ENCODE measurements at places on chromosomes 4 and X.

GRCh38 chr4:157014621-157015591, 43.3 kb upstream of the PDGFC start:
- DNase-seq = no peak
- no peak overlapping the region for H3K27ac ChIP-seq
- no peaks in the 10 kb centered on the region for H3K27me3 ChIP-seq
- no peak overlapping the region for H3K4me3 ChIP-seq
- no peaks in the 10 kb centered on the region for H3K36me3 ChIP-seq

- H3K36me3 ChIP-seq = peaks cover 14% of the 10 kb centered on the region
- peaks cover 4% of the 10 kb centered on the region for H3K4me1 ChIP-seq
- H3K4me3 ChIP-seq = no peak overlapping the region
- DNase-seq = no peak
- H3K27ac ChIP-seq = no peak overlapping the region
These were observed 166.1 kb upstream of the NUDT6 start for GRCh38 chr4:123088501-123088900.

DNA sequence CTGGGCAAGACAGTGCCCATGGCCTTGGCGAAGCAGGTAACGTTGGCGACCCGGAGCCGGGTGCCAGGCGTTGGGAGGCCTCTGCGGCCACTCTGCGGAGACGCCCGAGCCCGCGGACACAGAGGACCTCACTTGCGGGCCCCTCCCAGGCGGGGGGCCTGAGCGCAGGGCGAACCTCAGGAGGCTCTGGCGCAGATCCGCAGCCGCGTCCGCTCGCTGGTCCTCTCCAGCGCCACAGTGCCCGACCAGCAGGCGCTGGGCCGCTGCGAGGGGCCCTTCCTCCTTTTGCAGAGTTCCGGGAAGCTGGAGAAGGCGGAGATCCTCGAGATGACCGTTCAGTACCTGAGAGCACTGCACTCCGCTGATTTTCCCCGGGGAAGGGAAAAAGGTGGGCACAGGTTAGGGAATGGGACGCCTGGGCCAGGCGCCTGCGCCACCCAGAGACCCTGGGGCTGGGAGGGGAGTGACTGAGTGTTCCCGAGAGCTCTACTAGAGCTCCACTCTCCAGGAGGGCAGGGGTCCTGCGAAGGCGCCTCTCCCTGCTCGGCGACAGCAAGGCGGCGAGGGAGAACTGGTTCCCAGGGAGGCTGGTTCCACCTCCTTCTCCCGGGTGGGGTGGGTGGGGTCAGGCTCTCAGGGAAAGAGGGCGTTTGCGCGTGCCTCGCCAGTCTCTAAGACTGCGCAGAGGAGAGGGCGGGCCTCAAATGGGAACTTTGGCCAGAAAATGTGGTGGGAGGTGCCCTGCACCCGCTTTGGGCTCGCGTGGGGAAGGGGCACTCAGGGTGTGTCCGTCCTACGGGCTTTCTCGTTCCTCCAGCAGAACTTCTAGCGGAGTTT, 1.4 kb downstream of the HELT start:
- H3K4me1 ChIP-seq = peaks cover 13% of the 10 kb centered on the region
- H3K27me3 ChIP-seq = peaks cover 96% of the 10 kb centered on the region
- no peak overlapping the region for H3K4me3 ChIP-seq
- no peaks in the 10 kb centered on the region for H3K36me3 ChIP-seq
- DNase-seq = no peak
- H3K27ac ChIP-seq = no peak overlapping the region

GRCh38 chr4:151744614-151745013, 16.2 kb downstream of the GATB start:
- peaks cover 5% of the 10 kb centered on the region for H3K36me3 ChIP-seq
- DNase-seq = no peak
- H3K4me3 ChIP-seq = no peak overlapping the region
- H3K27ac ChIP-seq = no peak overlapping the region
- H3K27me3 ChIP-seq = no peaks in the 10 kb centered on the region
- H3K4me1 ChIP-seq = no peaks in the 10 kb centered on the region

GRCh38 chrX:110267874-110268273, 50.0 kb downstream of the AMMECR1 start:
- H3K27me3 ChIP-seq = no peaks in the 10 kb centered on the region
- no peak overlapping the region for H3K4me3 ChIP-seq
- H3K36me3 ChIP-seq = no peaks in the 10 kb centered on the region
- DNase-seq = no peak
- no peak overlapping the region for H3K27ac ChIP-seq
- H3K4me1 ChIP-seq = peaks cover 5% of the 10 kb centered on the region

GRCh38 chr4:151169223-151169622, 69.8 kb downstream of the RPS3A start:
- peaks cover 25% of the 10 kb centered on the region for H3K4me1 ChIP-seq
- peaks cover 27% of the 10 kb centered on the region for H3K36me3 ChIP-seq
- DNase-seq = no peak
- no peak overlapping the region for H3K27ac ChIP-seq
- no peak overlapping the region for H3K4me3 ChIP-seq

DNA sequence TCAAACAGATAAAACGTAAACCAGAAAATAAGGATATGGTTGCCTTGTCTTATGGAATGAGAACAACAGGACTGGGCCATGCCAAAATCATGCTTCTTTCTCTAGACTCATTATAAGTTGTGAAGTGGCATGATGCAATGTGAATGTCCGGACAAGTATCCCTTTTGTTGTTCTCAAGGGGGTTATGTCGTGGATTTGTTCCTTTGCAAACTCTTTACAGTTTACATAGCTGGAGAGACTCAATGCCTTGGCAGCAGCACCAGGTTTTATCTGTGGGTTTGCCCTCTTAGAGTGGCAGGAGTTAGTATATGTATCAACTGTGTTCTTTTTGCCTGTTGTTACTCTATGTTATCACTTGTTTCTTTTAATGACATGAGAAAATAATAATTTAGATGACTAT, 41.4 kb downstream of the SPRY1 start:
- peaks cover 17% of the 10 kb centered on the region for H3K4me1 ChIP-seq
- no peaks in the 10 kb centered on the region for H3K27me3 ChIP-seq
- no peak overlapping the region for H3K4me3 ChIP-seq

DNA sequence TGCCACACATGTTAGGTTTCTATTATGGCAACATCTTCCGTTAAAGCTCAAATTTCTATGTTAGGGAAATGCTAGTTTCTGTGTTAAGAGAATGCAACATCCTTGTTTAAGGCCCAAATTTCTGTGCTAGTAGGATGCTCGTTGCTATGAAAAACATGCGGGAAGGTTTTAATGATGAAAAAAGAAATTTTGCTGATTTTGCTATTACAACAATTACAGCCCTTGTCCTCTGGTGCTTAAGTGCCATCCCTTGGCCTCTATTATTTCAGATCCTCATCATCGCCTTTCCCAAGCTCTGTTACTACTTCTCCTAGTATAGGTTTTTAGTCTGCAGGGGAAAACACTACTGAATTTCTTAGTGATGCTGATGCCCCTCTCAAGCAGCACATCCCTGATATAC, 412.6 kb upstream of the NDST3 start:
- peaks cover 2% of the 10 kb centered on the region for H3K4me1 ChIP-seq
- H3K36me3 ChIP-seq = no peaks in the 10 kb centered on the region
- H3K27ac ChIP-seq = no peak overlapping the region
- H3K27me3 ChIP-seq = no peaks in the 10 kb centered on the region
- H3K4me3 ChIP-seq = no peak overlapping the region
- DNase-seq = no peak

- no peak overlapping the region for H3K4me3 ChIP-seq
- H3K4me1 ChIP-seq = no peaks in the 10 kb centered on the region
- H3K36me3 ChIP-seq = peaks cover 18% of the 10 kb centered on the region
- no peak for DNase-seq
These were observed 27.1 kb upstream of the STX18 start for GRCh38 chr4:4568806-4569427.

- H3K27me3 ChIP-seq = peaks cover 57% of the 10 kb centered on the region
- peaks cover 7% of the 10 kb centered on the region for H3K4me1 ChIP-seq
- DNase-seq = no peak
- H3K36me3 ChIP-seq = no peaks in the 10 kb centered on the region
These were observed 49.8 kb downstream of the FGFRL1 start for GRCh38 chr4:1061056-1061700.

- H3K27ac ChIP-seq = no peak overlapping the region
- H3K27me3 ChIP-seq = no peaks in the 10 kb centered on the region
- H3K36me3 ChIP-seq = no peaks in the 10 kb centered on the region
- DNase-seq = no peak
- H3K4me1 ChIP-seq = peaks cover 11% of the 10 kb centered on the region
These were observed 103.6 kb downstream of the EMCN start for GRCh38 chr4:100414016-100414790.

- no peak overlapping the region for H3K27ac ChIP-seq
- no peaks in the 10 kb centered on the region for H3K36me3 ChIP-seq
- H3K4me1 ChIP-seq = peaks cover 12% of the 10 kb centered on the region
- no peaks in the 10 kb centered on the region for H3K27me3 ChIP-seq
- DNase-seq = no peak
These were observed 763 bp downstream of the ASB9 start for GRCh38 chrX:15269120-15269519.

- H3K4me3 ChIP-seq = no peak overlapping the region
- H3K27ac ChIP-seq = no peak overlapping the region
These were observed 4.7 kb downstream of the PYURF start for GRCh38 chr4:88518911-88519310.

GRCh38 chrX:11059933-11060332, 51.2 kb upstream of the HCCS start:
- H3K36me3 ChIP-seq = no peaks in the 10 kb centered on the region
- no peak overlapping the region for H3K27ac ChIP-seq
- H3K4me1 ChIP-seq = peaks cover 2% of the 10 kb centered on the region
- H3K27me3 ChIP-seq = no peaks in the 10 kb centered on the region
- no peak overlapping the region for H3K4me3 ChIP-seq

DNA sequence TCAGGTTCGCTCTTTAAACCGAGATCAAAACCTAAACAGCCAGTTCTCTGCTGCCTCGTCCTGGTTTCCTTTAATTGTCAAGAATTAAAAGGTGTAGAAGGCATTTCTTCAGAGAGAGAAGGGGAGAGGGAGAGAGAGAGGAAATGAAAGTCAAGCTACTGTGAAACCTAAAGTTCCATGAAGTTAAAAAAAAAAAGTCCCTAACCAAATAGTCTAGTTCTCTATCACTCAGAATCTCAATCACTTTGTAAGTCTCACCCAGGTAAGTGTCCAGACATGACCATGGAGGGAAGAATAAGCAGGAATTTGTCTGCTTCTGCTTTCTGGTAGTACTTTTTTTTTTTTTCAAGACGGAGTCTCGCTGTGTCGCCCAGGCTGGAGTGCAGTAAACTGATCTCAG, 18.8 kb upstream of the SMIM14 start:
- H3K4me1 ChIP-seq = peaks cover 2% of the 10 kb centered on the region
- no peak overlapping the region for H3K4me3 ChIP-seq
- no peaks in the 10 kb centered on the region for H3K36me3 ChIP-seq
- no peaks in the 10 kb centered on the region for H3K27me3 ChIP-seq
- no peak overlapping the region for H3K27ac ChIP-seq

Data from progenitor cell of endocrine pancreas (in vitro differentiated cells).